ENCODE measurements at places on chromosomes 3 and 15.

DNA sequence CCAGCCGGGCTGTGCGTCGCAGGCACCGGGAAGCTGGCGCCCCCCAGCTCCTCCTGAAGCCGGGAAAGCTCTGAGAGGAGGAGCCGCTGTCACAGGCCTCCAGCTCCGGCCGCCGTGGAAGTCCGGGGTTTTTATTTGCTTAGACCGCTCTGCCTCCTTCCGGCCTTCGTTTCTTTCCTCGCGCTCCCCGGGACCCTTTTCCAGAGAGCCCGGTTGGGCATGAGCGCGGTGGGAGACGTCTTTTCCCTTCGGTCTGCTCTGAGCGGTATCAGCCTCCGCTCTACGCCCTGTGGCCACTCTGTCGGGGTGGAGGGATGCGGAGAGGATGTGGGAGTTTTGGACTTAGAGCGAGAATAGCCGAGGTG, 559 bp downstream of the SENP5 start:
- peak; percentile 44 for DNase-seq

DNA sequence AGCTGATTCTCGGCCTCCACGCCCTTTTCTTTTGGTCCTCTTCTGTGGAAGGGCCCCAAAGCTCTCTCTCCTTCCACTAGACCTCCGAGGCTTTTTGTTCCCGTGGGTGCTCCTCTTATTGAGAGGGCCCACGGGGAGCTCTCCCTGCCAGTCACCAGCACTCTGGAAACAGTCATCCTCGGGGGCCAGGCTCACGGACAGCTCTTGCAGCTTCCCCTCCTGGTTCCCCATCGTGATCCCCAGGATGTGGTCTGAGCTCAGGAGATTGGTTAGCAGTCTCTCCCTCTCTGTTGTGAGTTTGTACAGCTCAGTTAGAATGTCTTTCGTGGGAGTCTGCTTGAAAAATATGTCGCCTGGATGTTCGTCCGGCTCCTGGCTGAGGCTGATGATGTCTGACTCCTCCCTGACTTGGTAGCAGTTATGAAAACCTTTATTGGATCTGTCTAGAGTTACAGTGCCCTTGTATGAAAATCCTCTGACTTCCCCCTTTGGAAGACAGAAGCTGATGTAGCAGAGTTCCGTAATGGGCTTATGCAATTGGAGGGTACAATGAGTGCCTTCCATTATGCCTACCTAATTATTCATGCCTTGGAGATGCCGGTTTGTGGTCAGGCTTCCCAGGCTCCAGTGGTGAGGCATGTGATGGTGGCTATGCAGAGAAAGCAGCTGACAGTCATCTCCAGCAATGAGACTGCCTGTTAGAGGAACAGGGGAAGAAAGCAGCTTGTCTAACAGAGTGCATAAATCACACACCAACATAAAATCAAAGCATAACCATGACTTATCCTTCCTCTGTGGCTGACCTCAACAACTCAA, 40.0 kb downstream of the FMN1 start:
- peak; percentile 19 for DNase-seq

DNA sequence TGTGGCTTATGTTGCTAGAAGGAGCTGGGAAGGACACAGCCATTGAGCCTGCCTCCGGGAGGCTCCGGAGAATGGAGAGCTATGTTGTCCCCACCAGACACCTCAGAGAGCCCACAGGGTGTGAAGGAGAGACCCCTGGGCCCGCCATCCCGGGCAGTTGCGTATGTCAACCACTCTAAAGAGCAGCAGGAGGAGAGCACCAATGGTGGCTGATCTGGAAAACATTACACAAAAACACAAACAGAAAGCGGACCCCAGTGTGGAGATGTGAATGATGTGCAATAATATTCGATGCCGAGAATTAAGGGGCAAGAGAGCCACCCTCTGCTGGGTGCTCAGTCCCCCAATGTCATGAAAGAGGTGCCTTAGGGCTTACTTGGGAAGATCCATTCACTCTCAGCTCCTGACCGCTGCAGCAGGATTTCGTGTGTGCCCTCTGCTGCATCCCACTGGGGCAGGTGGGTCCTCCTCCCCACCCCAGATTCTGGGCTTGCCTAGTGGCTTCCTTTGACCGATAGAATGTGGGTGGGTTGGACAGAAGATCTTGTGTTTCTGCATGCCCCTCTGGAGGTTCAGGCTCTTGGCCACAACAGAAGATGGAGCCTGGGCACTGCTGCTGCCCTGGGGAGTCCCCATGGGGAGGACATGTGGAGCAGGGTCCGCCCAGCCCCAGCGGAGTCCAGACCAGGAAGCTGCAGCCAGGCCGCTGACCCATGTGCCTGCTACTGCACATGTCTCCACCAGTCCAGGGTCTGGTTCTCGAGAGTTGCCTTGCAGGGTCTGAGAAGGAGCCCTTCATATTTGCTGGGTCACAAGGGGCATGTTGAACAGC, 245.3 kb downstream of the OCA2 start:
- no peak for DNase-seq

DNA sequence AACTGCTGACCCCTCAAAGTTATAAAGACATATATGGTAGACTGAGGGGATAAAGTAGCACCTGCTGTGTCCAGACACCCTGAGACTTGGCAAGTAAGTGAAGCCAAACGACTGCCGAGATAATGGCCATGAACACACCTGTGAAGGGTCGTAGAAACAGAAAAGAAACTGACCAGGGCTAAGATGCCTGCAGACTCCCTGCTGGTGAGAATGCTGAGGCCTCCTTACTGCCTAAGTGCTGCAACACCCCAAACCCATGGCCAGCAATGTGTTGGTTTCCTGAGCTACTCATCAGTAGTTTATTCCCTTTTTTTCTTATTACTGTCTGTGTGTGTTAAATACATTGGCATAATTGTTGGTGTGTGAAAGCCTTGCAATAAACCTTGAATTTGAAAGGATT, 233.8 kb downstream of the ZNF385D start:
- DNase-seq = no peak

GRCh38 chr3:186102687-186103086, 6.2 kb downstream of the ETV5 start:
- DNase-seq = peak; percentile 30

DNA sequence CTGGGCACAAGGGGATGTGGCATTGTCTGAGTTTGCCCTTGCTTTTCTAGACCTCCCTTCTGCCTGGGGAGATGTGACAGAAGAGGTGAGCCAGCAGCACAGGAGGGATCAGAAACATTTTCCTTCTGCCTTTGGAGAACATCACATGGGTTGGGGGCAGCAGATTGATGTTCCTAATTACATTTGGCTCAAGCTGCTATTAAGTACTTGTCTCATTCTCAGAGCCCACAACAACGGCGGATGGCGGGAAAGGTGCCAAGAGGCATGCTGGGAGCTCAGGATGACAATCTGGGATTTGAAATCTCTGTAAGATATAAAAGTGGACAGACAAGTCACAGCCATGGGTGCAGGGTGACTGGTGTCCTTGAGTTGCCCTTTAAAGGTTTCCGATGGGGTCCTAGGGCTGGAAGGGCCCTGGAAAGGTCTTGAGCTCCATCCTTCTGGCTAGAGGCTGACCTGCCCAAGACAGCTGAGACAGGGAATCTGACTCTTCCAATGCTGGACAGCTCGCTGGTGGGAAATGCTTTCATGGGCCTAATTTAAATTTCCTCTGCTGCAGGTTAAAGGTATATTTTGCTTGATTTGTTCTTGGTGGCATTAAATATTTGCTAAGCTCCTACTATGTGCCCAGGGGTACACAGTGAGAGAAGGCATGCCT, 2.4 kb upstream of the CORO2B start:
- DNase-seq = no peak

DNA sequence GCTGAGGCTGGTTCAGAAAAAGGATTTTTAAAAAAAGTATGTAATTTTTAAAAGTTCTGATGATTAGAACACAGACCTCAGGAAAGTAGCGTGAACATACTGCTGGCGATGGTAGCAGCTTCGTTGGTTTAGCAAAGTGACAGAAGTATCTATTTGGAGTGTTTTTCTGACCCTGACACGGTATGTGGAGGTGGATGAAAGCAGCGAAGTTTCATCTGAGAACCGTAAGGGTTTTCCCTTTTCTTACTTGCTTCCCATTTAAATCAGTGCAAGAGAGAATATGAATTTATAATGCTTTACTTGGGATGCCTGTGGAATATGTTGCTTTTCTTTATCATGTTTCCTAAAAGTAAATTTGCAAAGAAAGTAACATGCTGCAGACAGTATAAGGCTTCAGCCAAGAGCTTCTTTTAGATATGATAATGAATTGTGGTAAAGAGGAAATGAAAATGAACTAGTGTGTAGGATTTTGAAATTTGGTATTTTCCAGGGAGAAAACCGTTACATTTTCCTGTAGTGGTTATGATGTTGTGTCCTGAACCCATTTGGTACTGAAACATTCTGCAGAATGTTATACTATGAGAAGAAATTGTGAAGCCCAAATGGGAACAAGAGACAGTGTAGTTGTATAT, 3.9 kb downstream of the CHST2 start:
- no peak for DNase-seq

- no peak for DNase-seq
These were observed 240.7 kb downstream of the PCCB start for GRCh38 chr3:136490646-136491405.

DNA sequence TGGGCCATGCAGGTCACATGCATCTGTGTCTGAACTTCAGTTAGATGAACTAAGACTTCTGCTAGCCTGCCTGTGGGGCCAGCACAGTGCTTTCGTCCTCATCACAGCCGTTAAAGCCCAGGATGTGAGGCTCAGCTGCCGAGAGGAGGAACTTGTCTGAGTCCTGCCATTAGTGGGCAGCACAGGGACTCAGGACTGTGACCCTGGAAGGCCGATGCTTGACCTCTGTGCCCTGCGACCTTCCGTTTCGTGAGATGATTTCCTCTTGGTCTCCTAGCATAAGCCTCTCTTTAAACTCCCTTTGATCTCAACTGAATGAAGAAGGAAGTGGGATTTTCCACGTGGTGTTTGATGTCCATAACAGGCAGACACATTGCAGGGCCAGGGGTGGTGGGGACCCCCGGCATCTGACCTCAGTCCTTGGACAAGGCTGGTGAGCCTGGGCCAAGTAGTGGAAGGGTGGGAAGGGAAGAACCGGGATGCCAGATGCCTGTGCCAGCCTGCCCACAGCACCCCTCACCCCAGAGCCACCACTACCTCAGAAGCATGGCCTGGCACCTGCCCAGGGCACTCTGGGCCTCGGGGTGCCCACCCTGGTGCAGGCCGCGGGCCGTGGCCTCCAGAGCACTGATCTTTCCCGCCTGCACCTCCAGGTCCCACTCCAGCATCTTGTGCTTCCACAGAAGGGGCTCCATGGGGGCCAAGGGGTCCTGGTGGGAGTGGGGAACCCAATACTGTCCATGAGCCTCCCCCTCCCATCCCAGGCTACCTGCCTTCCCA, 21.6 kb downstream of the PLA2G4B start:
- DNase-seq = no peak

GRCh38 chr3:67692621-67693020, 38.2 kb upstream of the SUCLG2 start:
- no peak for DNase-seq

- DNase-seq = no peak
These were observed 56.8 kb upstream of the KCNMB2 start for GRCh38 chr3:178479446-178479845.

DNA sequence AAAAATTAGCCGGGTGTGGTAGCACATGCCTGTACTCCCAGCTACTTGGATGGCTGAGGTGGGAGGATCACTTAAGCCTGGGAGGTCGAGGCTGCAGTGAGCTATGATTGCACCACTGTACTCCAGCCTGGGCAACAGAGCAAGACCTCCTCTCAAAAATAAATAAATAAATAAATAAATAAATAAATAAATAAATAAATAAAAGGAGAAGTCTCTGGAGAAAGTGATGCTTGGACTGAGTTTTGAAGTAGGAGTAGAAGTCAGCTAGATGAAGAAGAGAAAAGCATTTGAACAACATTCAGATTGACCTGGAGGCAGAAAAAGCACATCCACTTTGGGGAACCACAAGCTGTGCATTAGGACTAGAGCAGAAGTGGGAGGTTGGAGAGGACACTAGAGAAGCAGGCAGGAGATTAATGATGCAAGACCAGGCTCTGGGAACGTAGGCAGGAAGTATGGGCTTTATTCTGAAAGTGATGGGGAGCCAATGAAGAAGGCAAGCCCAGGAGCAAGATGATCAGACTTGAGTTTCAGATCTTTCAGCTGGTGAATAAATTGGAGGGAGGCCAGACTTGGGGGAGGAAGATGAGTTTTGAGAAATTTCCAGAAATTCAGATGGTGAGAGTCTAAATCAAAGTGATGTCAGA, 48.7 kb downstream of the KLHL6 start:
- no peak for DNase-seq

DNA sequence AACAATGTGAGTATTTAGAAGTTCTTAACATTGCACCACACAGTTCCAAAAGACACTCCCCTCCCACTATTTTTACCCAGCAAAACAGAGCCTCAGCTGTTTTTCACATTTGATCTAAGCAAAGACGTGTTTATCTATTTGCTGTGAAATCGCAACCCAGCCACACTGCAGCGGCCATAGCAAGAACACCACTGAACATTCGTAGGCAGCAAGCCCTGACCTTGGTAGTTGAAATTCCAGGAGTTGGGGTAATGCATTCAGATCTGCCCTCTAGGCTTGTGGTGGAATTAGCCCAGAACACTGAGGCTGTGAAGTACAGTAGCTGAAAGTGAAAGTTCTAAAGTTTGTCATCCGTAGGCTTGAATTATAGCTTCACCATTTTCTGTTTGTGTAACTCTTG, 17.1 kb upstream of the SLC24A5 start:
- no peak for DNase-seq

DNA sequence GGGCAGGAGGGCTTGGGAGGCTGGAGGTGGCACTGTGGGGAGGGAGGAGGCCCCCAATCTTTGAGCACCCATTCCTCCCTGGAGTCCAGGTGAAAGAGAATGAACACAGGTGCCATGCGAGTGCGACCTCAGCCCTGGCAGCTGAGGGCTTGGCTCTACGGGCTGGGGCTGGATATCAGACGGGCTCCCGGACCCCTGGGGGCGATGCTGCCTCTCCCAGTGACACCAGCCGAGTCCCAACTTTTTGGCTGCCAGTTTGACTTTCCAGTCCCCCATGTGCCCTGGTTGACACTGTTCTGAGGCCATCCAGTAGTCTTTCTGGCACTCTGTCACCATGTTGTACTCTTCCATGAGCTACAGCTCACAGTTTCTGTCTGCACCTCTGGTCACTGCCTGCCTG, 1.2 kb downstream of the VILL start:
- DNase-seq = no peak

GRCh38 chr15:54960266-54960665, 236.5 kb downstream of the RSL24D1 start:
- no peak for DNase-seq

DNA sequence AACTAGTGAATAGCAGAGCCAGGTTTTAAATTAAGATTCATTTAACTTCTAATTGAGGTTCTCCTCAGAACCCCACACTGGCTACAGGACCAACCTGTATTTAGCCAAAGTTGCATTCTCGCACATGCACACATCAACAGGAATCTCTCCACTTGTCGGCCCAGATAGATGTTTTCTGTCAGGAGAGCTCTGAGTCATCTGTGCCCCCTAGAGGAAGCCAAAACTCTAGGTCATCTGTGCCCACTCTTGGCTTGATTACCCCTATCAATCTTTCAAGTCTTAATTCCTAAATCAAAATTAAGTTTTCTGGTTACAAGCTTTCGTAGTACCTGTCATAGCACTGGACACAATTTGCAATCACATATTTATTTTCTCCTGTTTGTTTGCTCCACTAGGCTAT, 104.9 kb upstream of the EOMES start:
- DNase-seq = no peak

- DNase-seq = no peak
These were observed 124.3 kb upstream of the SPRED1 start for GRCh38 chr15:38128341-38128781.
